Omental fat pad (tissue), 4 donors: ENCODE measurements at places on chromosomes 5 and 9.

DNA sequence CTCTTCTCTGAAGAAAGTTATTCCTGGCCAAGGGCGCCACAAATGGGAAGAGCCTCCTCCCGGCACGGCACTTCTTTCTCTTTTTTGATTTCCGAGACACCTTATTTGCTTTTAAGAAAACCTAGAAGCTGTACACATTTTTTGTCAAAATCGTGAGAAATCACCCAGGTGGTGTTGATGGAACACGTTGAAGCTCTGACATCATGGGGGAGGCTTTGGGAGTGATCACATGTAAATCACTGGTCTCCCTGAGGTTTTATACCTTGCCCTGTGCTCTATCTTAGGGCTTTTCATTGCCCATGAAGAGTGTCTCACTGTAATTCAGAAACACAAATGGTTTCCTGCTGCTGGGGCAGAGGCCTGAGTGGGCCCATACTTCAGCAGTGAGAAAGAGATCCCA is 27.4 kb downstream of the SLC36A1 start:
- DNase-seq: no peak

GRCh38 chr9:16450578-16450977 is 419.9 kb downstream of the BNC2 start:
- no peak for DNase-seq

- DNase-seq: no peak
Measured at GRCh38 chr9:99023231-99023630, 79.5 kb downstream of the COL15A1 start.

DNA sequence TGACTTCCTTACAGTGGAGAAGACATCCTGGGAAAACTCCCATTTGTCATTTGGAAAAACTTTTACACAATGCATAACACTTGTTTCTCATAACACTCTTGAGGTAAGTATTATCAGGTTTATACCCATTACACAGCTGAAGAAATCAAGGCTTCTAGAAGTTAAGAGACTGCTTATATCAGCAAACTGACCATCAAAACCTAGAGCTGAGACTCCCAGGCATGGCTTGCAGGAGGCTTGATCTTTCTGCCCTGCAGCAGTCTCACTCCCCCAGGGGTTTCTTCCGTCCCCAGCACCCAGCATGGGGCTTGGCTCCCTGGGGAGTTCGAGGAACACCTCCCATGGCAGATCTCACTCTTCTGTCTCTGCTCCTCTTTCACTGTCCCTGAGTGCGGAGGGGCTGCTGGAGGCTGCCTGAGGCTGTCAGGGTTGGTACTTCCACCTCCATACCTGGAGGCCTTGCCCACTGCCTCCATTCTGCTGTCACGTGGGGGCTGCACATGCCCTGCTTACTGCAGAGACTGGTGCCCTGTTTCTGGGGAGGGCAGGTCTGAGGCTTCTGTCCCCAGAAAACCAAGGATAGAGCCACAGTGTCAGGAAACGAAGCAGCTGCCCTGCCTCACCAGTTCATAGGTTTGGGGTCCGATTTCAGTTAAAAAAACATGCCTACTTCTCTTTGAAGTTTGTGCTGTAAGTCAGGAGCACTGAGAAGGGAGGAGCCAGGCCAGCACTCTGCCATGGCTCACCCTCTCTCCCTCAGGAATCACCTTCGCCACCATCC is 202.5 kb downstream of the PAX5 start:
- no peak for DNase-seq

- DNase-seq: no peak
Measured at GRCh38 chr9:91897201-91897600, 52.8 kb downstream of the ROR2 start.
